ENCODE measurements at places on chromosomes 5 and 9.

DNA sequence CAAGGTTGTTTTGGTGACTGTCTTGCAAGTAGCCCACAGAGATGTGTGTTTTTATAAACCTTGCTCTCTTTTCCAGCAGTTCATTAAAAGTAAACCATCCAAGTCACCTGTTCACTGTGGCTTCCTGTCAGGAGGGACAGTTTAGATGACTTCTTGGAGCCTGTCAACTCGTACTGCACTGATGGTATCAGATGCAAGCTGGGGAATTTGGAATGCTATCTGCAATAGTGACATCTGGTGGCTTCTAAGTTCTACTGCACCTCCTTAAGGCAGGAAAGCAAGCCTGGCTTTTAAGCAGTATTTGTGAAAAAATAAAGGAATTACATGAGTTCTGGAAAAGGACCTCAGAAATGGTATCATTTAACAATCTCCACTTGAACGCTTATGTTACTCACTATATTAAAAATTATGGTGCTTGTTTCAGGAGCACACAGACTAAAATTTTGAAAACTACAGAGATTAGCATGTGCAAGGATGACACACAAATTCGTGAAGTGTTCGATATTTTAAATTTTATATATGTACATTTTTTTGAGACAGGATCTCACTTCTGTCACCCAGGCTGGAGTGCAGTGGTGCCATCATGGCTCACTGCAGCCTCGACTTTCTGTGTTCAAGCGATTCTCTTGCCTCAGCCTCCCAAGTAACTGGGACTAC is 164.0 kb downstream of the TTC39B start:
- no peak for DNase-seq

- no peak for DNase-seq
Observed at GRCh38 chr5:64339769-64340168, 166.0 kb upstream of the RGS7BP start.

DNA sequence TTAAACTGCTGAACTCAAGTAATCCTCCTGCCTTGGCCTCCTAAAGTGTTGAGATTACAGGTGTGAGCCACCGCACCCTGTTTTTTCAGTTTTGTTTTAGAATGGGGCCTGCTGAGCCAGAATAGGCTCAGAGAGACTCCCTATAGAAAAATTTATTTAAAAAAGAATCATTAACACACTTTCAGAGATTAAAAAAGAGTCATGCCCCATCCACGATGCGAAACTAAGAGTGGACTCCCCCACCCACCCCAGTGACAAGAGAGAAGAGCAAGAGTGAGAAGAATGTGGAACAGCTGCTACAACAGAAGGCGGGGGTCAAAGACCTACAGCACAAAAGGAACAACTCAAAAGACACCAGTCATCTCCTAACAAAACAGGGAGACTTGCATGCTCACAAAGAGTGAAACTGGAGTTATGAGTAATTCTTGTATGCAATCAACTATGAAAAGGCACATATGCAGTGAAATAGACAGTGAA is 47.2 kb downstream of the GLDC start:
- no peak for DNase-seq

DNA sequence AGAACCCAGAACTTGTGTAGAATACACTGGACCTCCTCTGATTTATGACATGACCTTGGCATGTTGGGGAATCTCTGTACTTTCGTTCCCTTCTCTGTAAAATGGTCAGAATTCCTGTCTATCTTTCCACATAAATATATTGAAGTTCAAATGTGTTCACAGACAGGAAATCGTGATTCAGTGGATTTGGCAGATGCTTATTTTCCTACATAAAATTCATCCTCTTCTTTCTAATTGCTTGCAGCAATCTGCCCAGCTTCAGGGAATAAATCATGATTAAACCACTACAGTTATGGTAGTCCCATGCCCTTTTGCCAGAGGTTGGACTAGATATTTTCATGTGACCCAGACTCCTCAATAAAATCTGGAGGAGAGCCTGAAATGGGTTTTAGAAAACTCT is 52.1 kb upstream of the ARL15 start:
- DNase-seq: no peak

DNA sequence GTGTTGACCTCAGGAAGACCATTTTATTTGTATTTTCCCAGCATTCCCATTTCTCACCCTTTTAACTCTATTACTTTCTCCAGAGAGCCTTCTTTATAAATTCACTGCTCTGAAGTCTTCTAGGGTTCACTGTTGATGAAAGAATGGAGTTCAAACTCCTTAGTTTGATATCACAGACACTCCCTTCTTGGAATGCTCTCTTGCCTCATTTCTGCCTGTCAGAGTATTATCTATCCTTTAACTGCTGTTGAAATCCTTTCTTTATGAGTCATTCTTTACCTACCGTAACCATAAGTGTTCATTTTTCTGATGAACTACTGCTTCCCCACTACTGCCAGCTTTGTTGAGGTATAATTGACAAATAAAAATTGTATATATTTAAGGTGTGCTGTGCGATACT is 4.3 kb downstream of the RIC1 start:
- no peak for DNase-seq

- no peak for DNase-seq
Observed at GRCh38 chr5:73378070-73378469, 70.5 kb downstream of the FOXD1 start.

- DNase-seq: no peak
Observed at GRCh38 chr9:108168236-108168850, 678.8 kb upstream of the KLF4 start.

GRCh38 chr9:38138276-38138675 is 69.2 kb upstream of the SHB start:
- DNase-seq: no peak

GRCh38 chr5:62296998-62297397 is 9.0 kb upstream of the KIF2A start:
- DNase-seq: no peak

DNA sequence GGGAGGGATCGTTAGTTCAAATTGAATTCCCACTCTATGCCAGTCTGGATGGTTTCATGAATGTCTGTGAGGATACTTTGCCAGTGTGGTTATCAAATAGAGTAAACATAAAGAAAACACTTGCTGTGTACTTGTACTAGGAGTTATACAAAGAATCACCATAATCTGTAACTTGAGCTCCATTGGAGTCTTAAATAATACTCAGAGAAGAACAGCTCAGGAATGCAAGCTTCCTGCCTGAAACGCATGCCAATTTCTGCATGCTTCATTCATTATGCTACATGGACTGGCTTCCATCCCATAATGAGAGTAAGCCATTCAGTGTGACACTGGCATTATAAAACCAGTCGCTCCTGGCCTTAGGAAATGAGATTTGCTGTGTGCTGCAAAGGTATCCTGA is 351.4 kb downstream of the SEMA5A start:
- no peak for DNase-seq

GRCh38 chr5:141437221-141437620 is 6.9 kb downstream of the PCDHGA12 start:
- no peak for DNase-seq

- DNase-seq: no peak
Observed at GRCh38 chr5:41960481-41960880, 35.4 kb downstream of the FBXO4 start.

- no peak for DNase-seq
Observed at GRCh38 chr5:130643321-130643720, 521.7 kb downstream of the HINT1 start.

GRCh38 chr5:139668924-139669661 is 20.9 kb downstream of the CXXC5 start:
- DNase-seq: no peak

DNA sequence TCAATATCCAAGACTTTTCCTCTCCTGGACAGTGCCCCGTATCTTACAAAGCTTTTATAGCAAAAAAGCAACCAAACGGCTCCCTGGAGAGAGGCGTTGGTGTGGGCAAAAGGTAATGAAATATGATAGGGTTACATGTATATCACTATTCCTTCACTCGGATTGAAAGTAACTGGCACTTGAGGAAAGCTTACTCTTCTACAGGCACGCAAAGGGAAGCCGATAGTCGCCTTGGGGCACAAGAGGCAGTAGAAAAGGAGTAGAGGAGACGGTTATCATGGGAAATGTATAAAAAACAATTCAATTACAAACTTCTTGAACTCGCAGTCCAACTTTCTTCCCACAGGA is 1.1 kb downstream of the DIAPH1 start:
- no peak for DNase-seq

- no peak for DNase-seq
Observed at GRCh38 chr5:170305646-170306025, 8.1 kb upstream of the LCP2 start.

DNA sequence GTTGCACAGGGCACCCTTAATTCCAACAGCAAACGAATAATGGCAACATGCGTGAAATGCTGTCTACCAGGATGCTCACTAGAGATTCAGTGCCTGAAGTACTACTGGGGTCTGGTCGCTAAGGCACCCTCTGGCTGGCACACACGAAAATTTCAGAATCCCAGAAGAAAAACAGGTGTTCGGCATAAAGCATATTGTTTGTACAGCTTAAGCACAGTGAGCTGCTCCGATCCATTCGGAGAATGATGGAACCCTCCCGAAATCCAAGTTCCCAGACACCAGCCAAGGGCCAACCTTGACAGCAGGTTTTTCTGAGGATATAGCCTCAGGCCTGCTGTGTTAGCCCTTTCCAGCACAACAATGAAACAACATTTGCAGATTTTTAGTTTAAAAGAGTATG is 61.4 kb upstream of the ALDH1B1 start:
- DNase-seq: no peak

DNA sequence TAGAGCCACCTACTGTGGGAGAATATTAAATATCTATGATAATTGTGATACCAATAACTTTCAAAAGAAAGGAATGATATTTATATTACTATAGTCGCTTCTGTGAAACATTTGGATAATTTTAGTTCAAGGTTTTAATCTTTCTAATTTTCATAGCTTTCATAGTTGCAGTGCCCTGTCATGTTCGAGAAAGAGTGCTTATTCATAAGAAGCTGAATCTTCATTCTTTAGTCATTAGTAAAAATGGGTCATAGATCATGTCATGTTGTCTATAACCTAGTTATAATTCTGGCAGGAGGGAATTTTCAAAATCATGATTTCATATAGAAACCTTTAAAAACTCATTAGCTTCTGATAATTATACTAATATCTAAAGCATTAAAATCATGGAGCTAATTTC is 685.6 kb downstream of the CETN3 start:
- no peak for DNase-seq

- no peak for DNase-seq
Observed at GRCh38 chr5:25614466-25614865, 969.7 kb upstream of the CDH10 start.

DNA sequence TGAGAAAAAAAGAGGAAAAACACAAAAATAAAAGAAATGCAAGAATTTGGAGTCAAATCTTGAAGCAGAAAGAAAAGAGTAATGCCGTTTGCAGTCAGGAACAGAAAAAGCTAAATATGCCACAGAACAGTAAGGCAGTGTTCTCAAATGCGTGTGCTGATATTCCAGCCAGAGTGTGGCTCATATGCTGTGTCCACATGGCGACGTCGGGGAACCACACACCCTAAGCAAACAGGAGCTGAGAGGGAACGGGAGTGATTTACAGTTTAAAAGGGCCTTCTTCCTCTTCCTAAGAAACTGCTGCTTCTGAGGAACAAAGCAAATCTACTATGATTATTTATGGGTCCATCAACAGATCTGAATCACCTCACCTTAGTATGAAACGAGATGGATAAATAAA is 42.7 kb downstream of the DDX31 start:
- no peak for DNase-seq

DNA sequence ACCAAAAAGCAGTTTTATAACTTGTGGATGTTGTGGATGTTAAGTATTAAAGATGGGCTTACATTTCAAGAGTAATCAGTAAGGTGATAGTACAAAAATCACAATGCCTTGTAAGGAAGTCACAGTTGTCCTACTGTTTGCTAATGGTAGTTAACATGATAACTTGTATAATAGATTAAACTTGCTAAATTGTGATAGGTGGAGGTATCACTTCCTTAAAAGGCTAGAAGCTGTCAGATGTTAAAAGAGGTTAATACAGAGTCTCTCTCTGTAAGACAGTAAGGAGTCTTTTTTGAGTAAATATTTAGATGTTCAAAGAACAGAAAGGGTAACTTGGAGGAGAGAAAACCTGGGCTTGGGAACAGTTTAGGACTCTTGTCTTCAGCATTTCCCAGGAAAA is 14.2 kb upstream of the MACIR start:
- DNase-seq: no peak

DNA sequence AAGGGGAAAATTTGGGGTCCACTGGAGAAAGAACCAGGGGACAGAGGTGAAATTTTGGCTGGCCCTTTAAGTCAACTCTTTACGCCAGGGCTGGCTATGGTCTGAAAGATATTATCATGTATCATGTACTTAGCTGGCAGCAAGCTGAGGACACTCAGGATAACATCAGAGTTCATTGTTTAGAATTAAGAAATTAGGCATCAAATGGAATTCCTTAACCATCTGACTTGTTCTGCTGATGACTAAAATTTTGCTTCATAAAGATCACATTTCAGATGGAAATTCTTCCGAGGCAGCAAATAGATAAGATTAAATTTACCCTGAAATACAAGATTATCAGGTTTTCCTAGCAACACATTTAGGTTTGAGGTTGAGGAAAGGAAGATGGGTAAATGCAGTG is 269.4 kb upstream of the KLF9 start:
- no peak for DNase-seq

DNA sequence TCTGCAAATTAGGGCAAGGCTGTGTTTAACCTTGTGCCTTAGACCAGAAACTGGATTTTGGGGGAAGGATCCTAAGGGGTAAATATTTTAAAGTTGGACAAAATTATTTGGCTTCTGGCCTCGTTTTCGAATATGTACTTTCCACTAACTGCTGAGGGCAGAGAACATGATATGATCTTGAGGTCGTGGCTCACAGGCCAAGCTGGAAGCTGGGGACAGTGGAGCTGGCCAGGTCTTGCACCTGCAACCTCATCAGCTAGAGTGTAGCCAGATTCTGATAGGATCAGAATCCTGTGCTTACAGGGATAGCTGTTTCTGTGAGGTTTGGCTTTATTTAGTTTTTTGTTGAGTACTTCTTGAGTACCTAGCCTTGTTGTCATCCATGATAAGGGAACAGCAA is 24.9 kb downstream of the MAN2A1 start:
- no peak for DNase-seq

DNA sequence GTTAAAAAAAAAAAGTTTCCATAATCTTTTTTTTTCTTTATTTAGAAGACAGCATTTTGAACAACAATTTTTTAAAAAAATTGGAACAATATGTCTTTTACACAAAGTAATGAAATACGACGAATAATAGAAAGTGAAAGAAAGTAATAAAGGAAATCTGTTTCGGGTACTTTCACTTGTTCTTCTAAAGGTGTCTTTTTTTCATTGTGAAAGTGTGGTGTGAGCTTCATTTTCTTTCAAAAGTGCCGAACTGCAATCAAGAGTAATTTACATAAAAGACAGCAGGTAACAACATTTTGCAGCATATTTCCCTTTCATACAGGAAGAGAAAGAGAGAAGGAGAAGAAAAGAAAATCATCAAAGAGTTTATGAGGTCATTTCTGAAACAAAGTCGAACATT is 159.7 kb upstream of the CDH12 start:
- no peak for DNase-seq

DNA sequence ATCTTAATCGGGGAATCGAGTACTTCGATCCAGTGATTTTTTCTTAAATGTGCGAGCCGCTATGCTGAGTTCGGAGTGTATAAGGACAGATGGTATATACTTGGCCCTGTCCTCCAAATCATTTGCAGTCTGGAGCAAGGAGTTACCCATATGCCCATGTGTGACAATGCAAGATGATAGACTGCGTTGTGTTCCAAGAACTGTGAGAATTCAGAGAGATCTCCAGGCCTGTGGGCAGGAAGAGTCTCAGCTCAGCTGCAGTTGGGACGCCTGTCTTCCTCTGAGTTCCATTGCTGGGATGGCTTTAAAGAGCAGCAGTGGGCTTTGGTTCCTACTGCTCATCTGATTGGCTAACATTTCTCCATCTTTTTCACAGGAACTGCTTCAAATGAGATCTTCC is 106.6 kb downstream of the ADAMTS16 start:
- no peak for DNase-seq

All from stimulated activated CD4-positive, alpha-beta T cell treated with anti-CD3 and anti-CD28 coated beads, Interleukin-1b, Interleukin-23, amount 100 ng/mL, for 1 hour (primary cell).